Bronchial epithelial cell (primary cell): ENCODE measurements at places on chromosomes 11 and 22. TPM values are rescaled to one million over a fixed set of nuclear protein-coding genes. Genes with fewer than 3 reads are reported as not detected.

DNA sequence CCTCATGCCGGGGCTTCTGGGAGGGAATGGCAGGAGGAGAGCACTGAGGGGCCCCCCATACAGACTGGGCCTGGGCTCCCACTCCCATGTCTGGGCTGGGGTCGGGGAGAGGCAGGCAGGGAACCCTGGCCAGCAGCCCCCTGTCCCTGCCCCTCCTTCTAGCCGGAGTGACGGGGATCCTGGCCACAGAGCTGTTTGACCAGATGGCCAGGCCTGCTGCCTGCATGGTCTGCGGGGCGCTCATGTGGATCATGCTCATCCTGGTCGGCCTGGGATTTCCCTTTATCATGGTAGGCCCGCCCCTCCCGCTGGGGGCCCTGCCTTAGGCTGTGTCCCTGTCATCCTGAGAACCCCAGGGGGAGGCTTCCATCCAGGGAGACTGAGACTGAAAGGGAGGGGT is 10.0 kb upstream of the MIF start:
- no peak for DNase-seq

DNA sequence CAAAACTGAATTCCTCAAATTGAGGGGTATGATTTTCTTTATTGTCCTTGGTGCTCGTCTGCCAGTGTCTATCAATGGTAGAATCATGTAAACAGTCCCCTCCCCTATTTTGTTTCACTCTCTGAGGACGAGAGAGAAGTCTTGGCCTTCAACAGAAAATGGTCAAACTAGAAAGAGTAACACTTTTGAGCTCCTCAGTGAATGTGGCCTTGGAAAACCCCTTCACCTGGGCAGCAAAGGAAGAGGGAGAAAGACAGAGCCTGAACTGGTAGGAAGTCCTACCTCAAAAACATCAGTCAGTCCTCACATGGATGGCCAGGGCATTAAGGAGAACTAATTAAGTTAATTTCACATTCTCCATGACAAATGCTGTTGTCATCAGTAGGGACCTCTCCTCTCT is 86.1 kb upstream of the TOP3B start:
- DNase-seq = no peak

DNA sequence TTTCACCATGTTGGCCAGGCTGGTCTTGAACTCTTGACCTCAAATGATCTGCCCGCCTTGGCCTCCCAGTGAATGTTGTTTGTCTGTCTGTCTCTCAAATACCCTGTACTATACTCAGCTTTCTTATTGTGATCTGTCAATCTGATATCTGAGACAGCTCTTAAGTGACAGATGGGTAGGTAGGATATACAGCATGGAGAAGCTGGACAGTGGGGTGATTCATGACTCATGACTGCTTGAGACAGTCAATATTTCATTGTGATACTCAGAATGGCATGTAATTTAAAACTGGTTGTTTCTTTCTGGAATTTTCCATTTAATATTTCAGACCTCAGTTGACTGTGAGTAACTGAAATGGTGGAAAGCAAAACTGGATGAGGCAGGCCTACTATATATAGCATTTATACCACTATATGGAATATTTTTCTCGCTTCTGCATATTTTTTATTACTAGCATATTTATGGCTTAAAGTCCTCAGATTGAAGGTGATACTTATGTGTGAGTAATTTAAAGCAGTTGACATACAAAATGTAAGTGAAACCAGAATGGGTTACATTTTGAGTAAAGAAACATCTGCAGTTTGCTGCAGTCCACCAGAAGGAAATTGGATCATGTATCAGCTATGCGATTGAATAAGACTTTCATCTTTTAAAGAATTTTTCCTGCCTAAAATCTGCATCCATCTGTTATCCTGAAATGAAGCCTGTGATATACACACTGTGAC is 22.3 kb downstream of the ARHGAP42 start:
- peak; percentile 37 for DNase-seq

DNA sequence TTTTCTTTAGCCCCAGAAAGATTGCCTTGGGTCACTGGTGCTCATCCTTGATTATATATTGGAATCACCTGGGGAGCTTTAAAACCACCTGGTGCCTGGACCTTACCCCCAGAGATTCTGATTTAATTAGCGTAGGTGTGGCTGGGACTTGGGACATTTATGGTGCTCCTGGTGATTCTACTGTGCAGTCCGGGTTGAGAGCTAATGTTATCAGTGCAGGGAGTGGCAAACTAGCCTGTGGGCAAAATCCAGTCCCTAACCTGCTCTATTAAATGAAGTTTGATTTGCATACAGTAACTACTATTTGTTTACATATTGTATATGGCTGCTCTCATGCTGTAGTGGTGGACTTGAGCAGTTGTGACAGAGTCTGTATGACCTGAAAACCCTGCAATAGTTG is 134.0 kb upstream of the SORL1-AS1 start:
- no peak for DNase-seq

The CCDC116 gene
- not detected in 2 replicates for total RNA-seq
